Fibroblast of skin of left quadriceps (primary cell): ENCODE measurements at places on chromosomes 11 and 22.

DNA sequence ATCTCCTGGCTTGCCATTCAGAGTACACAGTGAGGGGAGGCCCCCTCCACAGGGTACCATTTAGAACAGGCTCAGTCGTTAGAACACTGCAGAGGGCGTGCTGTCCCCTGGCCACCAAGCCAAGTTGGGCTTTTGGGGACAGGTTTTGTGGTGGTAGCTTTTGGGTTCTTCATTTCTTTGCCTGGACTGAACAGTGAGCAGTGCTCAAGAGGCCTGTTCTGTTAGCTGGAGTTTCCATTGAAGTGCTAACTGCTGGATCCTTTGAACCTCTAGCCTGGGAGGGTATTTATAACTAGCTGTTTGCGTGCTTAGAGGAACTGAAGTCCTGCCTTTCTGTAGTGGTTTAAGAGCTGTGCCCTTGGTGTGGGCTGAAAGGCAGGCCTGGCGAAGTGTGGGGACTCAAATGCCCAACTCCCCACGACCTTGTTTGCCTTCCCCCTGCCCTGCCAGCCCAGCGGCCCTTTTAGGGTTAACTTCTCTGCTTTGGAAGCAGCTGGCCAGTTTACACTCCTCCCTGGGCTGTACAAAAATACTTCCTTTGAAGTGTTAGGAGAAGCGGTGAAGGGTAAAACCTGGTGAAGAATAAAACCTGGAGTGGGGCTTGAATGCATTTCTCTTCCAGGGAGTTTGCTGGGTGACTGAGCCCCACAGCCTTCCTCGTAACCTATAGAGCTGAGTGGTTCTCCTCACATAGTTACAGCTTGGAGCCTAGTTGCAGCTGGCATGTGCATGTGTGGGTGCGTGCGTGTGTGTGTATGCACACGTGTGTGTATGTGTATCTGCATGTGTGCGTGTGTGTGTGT, 34.6 kb downstream of the ZNRF3 start:
- no peak for DNase-seq

GRCh38 chr22:28911304-28911690, 27.9 kb downstream of the ZNRF3 start:
- DNase-seq: no peak

GRCh38 chr11:107619926-107620325, 29.0 kb downstream of the ELMOD1 start:
- DNase-seq: no peak

DNA sequence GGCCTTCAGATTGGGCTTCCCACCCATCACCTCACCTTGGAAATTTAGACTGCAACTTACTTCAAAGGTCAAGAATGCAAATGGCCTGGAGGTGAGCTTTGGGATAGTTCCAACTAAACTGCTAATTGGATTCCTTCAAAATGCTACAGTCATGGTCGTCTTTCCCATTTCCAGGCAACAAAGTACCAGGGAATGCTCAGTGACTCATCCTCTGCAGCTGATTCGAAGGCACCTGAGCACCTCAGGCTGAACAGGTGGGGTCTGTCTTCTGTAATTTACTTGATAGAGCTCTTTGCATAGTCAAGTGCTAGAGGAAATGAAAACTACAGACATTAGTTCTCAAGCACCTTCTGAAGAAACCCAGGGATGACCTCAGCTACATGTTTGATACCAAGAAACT, 20.5 kb upstream of the FSHB start:
- DNase-seq: no peak

DNA sequence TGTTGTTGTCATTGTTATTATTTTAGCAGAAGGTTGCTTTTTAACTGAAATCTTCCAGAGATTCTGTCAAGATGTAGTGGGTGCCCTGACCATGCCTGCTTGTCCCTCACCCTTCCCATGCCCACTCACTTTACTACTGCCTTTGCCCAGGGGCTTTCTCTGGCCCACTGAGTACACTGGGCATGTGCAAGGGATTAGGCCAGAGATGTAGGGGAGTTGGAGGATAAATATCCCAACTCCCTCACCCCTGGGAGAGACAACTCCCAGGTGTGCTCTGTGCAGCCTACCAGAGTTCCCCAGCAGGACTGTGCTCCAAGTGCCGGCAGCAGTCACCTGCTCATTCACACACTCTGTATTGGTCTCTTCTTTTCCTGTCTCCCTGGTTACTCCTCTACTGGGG, 559.1 kb downstream of the MIAT start:
- DNase-seq: no peak

- DNase-seq: no peak
Observed at GRCh38 chr22:24485608-24486007, 9.5 kb upstream of the UPB1 start.

DNA sequence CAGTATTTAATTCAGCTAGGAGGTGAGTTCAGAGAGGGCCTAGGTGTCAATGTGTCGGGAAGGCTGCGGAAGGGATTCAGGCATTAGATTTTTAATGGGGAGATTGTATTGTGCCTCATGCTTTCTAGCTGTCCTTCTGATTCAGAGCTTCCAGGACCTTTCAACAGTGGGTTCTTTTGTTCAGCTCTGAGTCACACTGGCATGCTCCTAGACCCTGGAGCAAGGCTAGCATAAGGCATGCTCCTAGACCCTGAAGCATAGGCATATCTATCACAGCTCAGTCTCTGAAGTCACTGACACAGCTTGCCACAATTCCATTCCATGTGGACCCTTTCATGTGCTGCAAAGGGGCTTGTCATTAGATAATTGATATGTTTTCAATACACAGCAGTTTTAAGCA, 396.9 kb downstream of the RAB38 start:
- no peak for DNase-seq

- DNase-seq: no peak
Observed at GRCh38 chr11:74683279-74683871, 47.9 kb downstream of the CHRDL2 start.

GRCh38 chr11:70127653-70128434, 49.7 kb downstream of the ANO1 start:
- DNase-seq: peak; percentile 14

- no peak for DNase-seq
Observed at GRCh38 chr11:122258446-122259194, 142.6 kb upstream of the BLID start.

DNA sequence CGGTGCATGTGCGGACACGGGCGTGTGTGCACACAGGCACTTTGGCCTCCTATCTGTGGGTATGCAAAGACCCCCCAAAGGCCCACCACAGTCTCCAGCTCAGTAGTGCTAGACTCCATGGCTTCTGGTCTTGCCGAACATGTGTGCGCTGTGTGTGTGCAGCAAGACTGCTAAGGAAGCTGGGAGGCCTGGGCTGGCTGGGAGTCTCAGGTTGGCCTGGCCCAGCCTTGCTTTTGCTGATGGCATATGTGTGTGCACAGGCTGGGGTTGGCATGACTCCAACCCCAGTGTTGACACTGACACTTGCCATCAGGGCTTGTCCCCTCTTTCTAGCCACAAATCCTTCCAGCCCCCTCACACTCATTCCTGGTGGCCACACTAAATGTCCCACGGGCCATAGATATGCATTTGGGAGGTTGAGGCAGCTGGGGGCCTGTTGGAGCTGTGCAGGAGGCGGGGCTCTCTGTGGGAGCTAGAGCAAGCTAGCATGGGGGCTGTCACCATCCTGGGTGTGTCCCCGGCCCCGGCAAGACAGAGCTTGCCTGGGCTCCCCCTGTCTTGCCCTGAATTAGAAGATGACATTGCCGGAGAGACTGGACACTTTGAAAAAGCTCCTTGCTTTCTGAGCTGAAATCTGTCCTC, 60.9 kb upstream of the NECTIN1 start:
- DNase-seq: no peak

GRCh38 chr22:35870517-35871293, 153.0 kb downstream of the APOL5 start:
- DNase-seq: no peak

DNA sequence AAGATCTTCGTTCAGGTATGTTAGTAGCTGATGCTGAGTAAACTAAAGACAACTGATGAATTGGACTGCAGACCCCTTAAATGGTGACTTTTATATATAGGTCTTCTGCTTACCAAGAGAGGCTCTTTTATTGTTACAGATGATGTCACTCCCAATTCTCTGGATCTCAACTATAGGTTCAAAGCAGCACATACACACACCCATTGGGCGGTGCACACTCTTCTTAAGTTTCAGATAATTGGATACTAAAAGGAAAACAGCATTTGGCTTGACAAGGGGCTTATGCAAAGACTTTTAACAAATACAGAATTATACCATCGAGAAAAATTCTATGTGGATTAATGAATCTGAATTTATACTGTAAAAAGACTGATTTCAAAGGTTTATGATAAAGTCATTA, at the start of gene PTH:
Gene PTH, minus strand, starts transcription at position 69 of the 400 bp plus-strand sequence. CDS start 3,142 bp downstream, outside the sequence.
- no peak for DNase-seq

DNA sequence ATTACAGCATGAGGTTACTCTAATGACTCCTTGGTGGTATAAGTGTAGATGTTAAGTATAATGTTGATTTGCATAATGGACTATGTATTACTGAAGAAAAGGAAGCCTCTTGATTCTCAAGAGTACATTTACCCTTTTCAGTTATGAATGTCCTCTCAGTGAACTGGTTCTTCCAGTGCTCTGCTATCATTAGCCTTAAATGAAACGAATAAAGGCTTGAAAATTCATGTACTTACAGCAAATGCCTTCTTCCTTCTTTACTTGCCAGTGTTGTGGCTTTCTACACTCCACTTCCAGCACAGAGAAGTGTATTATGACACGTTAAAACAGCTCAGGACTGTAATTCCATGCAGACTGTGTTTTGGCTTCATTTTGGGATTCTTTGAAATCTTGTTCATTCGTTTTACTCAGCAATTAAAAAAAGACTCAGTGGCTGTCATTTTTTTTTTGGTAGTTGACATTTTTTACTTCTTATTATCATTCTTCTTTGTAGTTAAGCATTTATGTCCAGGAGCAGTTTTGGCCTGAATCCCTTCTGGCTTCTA, 96.9 kb downstream of the MTMR3 start:
- no peak for DNase-seq

GRCh38 chr11:117610901-117611300, 186.1 kb downstream of the DSCAML1 start:
- no peak for DNase-seq

- no peak for DNase-seq
Observed at GRCh38 chr11:3845670-3846069, 4.9 kb upstream of the RHOG start.

- DNase-seq: no peak
Observed at GRCh38 chr22:48205161-48205560, 1442.7 kb downstream of the TBC1D22A start.

DNA sequence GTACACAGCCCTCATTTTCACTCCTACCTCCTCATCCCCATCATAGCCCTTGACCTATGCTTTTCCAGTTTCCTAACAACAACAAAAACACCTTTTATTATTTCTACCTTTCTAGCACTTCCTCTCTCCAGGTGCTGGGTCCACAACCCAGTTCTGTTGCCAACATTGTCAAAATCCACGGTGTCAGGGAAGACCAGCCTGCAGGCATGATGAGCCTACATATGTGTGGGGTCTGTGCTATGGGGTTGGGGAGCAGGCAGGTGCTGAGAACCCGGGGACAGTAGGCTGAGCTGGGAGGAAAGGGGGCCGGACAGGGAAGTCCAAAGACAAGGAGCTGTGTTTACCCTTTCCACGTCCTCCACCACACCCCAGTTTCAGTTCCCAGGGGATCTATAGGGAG, 711 bp upstream of the ZPR1 start:
- no peak for DNase-seq

DNA sequence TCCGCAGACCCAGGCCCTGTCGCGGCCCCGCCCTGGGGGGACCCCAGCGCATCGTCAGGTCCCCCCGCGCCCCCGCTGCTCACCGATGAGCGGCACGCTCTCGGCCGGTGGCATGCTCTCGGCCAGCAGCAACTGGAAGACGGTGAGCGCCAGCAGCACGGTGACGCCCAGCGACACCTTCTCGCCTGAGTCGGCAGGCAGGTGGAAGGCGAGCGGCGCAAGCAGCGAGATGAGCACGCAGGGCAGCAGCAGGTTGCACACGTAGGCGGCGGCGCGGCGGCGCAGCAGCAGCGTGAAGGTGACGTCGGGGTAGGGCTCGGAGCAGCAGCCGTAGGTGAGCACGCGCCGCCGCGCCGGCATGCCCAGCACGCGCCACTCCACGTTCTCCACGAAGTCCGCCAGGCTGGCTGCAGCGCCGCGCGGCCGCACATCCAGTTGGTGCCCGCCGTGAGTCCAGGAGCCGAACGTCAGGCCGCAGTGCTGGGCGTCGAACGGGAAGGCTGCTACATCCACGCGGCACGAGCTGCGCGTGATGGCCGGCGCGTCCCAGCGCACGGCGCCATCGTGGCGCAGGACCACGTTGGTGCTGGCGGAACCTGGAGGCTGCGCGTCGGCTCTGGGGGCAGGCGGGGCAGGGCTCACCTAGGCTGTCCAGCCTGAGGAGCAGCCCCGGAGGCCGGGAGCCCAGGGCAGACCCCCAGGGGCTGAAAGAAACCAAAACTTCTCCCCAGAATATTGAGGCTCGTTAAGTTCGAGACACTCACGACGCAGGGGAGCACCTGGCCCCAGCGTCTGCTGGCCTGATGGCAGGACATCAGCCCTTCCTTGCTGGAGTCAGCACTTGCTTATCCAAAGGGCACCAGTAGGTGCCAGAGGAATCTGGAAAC, 3.8 kb downstream of the CHRNA10 start:
- no peak for DNase-seq

DNA sequence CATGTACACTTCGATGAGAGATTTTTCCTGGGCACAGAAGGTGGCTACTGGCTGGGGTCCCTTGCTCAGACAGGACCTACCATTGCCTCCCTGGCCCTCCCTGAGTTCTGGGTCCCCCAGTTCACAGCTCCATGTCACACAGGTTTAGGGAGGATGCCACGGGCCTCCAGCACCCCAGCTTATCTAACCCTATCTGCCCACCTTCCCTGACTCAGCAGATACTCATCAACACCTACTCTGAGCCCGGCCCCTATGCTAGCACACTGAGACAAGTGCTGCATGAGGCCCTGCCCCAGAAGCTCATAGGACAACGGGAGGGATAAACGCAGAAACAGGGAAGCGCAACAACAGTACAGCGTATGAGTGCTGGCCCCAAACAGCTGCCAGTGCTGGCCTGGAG, 9.6 kb downstream of the NAGA start:
- DNase-seq: no peak

DNA sequence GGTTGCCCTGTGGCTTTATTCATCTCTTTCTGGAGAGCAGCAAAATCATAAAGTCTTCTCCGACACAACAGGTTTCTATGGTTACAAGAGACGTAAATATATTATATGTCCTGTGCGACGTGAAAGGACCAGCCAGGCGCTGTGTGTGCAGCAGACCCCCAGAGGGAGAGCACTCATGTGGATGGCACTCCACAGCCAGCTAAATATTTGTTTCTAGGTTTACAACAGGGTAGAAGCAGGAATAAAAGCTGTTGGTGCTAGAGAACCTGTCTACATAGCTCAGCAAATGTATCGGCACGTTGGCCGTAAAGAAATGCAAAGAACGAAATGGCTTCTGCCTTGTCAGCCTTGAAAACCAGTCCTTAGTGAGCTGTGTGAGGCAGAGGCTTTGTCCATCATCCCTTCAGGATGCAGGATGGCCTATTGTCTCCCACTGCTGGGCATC, 133.8 kb upstream of the PITPNB start:
- no peak for DNase-seq

- DNase-seq: no peak
Observed at GRCh38 chr11:41383768-41384167, 75.7 kb downstream of the LRRC4C start.

GRCh38 chr11:2477936-2478335, 33.1 kb downstream of the KCNQ1 start:
- DNase-seq: no peak

- no peak for DNase-seq
Observed at GRCh38 chr11:56750190-56750589, 1.7 kb upstream of the OR9G4 start.

- DNase-seq: no peak
Observed at GRCh38 chr11:2740275-2740940, 40.6 kb upstream of the KCNQ1OT1 start.
